Caudate nucleus (tissue), 63 donors: ENCODE measurements at places on chromosomes 3 and 15.

DNA sequence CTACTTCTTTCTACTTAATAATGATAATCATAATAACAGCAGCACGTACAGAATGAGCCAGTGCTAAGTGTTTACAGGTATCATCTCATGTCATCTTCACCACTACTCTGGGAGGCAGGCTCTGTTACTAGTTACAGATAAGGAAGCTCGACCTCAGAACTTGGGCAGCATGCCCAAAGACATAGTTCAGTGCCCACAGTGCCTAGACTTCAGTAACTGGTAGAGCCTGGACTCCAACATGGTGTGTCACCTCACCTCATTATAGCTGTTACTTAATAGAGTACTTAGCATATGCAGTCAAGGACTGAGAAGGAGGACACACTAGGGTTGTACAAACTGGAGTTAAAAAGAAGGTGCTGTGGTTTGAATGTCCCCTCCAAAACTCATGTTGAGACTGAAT lies 7.6 kb downstream of the GADL1 start:
- DNase-seq: no peak

DNA sequence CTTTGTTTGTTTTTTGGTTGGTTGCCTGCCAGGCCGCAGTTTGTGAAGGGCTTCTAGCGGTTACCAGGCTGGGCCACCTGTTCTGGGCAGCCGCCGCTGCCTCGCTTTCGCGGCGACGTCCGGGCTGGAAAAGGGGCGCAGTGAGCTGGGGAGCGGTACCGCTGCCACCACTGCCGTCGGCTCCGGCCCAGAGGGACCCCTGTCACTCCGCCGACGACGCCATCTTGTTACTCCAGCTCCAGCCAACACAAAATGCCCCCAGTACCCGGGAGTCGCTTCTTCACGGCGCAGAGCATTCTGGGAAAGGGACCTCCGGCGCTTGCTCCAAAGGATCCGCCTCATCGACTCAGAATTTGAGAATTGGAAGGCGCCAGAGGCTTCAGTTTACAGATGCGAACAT lies 238.8 kb downstream of the CDIN1 start:
- no peak for DNase-seq

GRCh38 chr15:100588638-100589242 lies 13.2 kb downstream of the LINS1 start:
- DNase-seq: no peak

GRCh38 chr3:101379658-101380376 lies 59.4 kb upstream of the IMPG2 start:
- no peak for DNase-seq

DNA sequence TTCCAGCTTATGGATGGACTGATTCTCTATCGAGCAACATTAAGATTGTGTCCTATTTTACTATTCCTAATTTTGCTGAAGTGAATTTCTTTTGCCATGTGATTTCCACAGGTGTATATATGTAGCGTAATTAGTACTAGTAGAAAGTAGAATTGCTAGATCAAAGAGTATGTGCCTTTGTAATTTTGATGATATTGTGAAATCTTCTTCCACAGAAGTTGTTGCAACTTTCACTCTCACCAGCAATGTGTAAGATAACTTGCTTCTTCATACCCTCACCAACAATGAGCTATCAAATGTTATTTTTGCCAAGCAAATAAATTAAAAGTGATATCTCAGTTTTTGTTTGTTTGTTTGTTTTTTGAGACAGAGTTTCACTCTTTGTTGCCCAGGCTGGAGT lies 5.4 kb downstream of the PGBD4 start:
- DNase-seq: no peak

DNA sequence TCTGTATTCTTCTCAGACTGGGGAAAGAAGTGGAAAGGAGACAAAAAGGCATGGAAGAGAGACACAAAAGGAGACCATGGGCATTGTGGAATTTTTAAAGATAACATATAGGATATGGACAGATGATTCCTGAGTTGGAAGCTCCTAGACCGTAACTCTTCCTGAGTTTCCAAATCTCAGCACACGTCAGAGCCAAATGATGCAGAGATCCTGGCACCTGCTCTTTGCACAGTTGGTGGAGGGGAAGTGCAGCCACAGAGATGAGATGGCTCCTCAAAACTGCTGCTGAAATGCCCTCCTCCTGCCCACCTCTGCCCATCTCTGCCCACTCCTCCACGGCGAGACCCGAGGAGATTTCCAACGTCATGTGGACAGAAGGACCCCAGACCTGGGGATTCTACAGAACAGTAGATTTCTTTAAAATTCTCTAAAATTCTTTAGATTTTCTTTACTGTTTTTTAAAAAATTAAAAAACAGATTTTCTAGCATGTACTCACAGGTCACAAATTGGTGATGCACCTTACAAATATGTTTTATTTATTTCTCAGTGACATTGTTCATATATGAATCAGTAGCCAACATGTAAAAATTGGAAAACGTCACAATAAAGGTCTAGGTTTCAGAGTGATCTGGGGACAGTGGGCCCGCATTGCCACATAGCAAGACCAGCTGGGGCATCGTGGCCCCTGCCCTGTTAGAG lies 8.1 kb downstream of the CPN2 start:
- DNase-seq: no peak
